Retina (tissue), 1 donor: ENCODE measurements at places on chromosomes 5 and 9.

GRCh38 chr9:78622126-78622525 lies 325.2 kb downstream of the PSAT1 start:
- no peak for DNase-seq

GRCh38 chr5:58851571-58851970 lies 268.7 kb downstream of the RAB3C start:
- DNase-seq, result no peak

GRCh38 chr5:1718669-1719068 lies 81.0 kb downstream of the MRPL36 start:
- DNase-seq, result no peak

DNA sequence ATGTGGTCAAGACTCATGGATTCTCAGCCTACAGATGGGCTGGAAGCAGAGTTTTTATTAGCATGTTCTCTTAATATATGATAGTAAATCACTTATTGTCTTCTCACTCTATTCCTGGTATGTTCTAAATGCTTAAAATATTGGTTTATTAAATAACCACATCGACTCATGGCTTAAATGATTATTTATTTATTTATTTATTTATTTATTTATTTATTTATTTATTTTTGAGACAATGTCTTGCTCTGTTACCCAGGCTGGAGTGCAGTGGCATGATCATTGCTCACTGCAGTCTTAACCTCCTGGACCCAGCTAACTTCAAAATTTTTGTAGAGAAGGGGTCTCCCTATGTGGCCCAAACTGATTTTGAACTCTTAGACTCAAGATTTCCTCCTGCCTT lies 457.2 kb upstream of the TNC start:
- DNase-seq, result no peak

- no peak for DNase-seq
Measured at GRCh38 chr9:108167136-108167900, 677.7 kb upstream of the KLF4 start.
